ENCODE measurements at places on chromosomes 6 and 20.

- peak; percentile 12 for DNase-seq
Measured at GRCh38 chr6:1792989-1793388, 183.3 kb downstream of the FOXC1 start.

DNA sequence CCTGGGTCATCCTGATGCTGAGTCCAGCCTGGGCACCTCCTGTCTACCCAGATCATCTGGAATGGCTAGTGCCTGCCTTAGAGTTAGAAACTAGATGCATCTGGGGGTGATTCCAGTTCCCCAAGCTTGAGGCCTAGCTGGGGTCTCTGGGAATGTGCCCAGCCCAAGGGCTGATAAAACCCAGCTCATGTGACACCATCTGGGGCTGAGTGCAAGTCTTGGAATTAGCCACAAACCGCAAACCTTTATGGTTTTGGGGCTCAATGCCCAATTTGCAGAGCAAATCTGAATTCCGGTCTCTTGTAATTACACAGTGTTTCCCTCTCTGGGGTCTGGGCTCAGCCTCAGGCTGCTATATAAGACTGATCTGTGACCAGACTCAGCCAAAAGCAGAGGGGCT lies at the start of gene BPIFB4:
Gene BPIFB4 (plus strand): TSS at position 385 of the 400 bp plus-strand sequence. CDS start 1,884 bp downstream, outside the sequence.
- DNase-seq: no peak

DNA sequence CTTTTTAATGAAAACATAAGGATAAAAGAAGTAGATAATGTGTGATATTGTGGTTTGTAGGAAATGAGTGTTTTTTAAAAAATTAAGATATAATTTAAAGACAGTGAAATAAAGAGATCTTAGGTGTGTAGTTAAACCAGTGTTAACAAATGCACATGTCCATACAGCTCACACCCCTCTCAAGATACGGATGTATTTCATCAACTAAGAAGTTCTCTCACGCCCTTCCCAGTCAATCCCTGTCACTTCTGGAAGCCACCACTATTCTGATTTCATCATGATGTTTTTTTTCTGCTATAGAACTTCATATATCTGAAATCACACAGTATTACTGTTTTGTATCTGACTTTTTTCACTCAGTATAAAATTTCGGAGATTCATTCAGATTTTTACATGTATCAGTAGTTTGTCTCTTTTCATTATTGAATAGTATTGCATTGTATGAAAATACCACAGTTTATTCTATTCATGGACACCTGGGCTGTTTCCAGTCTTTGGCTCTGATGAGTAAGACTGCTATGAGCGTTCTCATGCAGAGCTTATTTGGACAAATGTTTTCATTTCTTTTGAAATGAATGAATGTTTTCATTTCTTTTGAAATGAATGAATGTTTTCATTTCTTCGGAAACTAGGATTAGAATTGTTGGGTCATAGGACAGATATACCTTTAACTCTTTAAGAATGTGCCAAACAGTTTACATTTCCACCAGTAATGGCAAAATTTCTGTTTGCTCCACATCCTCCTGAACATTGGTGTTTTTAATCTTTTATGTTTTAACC lies 49.7 kb upstream of the ELOVL5 start:
- no peak for DNase-seq

DNA sequence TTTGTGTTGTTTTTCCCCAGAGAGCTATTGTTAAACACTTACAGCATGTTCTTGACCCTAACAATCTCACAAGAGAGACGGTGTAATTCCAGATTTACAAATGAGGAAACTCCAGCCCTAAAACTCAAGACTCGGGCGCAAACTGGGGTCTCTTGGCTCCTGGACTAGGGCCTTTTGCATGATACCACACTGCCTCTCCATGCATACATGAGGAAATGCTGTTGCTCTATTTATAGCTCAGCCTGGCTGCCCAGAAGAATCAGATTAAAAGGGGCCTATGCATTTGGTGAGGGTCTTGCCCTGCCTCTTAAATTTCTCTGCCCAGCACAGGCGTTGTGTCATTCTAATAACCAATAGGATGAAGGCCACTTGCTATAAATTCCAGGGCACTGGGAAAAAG lies 30.5 kb upstream of the SNRPB2 start:
- DNase-seq: no peak

GRCh38 chr6:75103431-75103830 lies 102.4 kb downstream of the COL12A1 start:
- no peak for DNase-seq

DNA sequence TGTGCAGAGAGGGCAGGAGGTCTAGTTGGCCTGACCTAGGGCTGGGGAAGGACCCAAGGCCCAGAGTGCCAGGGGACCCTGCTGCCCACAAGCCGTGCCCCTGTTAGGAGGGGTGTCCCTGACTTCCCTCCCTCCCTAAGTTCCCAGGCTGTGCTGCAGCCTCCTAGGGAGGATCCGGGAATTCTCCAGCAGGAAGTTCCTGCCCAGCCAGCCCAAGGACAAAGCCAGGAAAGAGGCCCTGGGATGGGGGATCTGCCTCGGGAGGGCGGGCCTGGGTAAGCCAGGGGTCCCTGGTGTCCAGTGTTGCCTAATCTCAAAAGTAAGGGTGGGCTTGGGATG lies 9.3 kb upstream of the BAK1 start:
- DNase-seq: no peak

GRCh38 chr20:48761874-48762273 lies 65.9 kb downstream of the PREX1 start:
- DNase-seq: no peak

- DNase-seq: no peak
Measured at GRCh38 chr20:44616604-44616964, 34.2 kb downstream of the PKIG start.

DNA sequence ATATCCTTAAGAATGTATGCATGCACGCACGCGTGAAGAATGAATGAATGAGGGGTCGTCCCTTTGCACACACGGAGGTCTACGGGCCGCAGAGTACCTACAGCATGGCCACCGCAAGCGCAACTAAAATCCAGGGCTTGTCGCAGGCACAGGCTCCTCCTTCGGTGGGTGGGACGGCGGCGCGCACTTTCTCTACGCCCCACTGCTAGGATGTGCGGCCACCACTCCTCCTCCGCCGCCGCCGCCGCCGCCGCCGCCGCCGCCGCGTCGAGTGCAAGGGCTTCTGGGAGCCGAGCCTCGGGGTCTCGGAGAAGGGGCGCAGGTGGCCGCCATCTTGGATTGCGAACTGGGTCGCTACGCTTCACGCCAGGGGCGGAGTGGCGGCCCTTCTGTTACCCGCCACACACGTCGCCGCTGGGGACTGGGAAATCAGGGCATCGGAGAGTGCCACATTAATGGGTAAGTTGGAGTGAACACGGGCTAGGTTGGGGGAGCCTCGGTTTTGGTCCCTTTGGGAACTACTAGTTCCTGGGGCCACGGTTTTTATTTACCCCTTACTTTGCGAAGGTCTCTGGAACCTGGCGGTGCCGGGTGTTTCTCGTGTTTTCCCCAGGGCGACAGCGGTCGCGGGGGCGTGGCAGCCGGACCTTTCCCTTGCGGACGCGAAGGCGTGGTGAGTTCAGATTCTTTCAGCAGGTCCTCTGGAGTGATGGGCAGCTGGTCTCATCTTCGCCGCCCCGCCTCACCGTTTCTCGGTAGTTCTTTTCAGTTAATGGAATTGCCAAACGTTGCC lies at the start of gene KPNA5:
Gene KPNA5 (plus strand): TSS at position 332 of the 793 bp plus-strand sequence. CDS start 124 bp downstream, at position 456.
- peak; percentile 91 for DNase-seq

DNA sequence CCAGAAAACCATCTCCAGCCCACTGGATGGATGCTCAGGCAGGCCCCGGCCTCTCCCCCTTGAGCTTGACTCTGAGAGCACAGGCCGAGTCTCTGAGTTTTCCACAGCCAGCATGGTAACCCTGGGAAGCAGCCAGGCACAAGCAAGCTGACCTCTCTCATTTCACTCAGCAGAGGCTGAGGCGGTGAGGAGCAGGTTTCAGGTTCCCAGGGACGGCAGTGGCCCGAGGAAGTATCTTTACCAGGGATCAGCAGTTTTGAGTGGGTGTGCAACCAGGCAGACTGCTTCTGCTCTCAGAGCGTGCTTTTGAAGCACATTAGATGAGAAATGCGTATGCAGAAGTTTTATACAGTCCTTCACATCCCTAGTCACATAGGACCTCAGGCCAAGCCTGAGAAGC lies 12.6 kb downstream of the HCK start:
- DNase-seq: no peak
